ENCODE measurements at places on chromosomes 11 and 22.

DNA sequence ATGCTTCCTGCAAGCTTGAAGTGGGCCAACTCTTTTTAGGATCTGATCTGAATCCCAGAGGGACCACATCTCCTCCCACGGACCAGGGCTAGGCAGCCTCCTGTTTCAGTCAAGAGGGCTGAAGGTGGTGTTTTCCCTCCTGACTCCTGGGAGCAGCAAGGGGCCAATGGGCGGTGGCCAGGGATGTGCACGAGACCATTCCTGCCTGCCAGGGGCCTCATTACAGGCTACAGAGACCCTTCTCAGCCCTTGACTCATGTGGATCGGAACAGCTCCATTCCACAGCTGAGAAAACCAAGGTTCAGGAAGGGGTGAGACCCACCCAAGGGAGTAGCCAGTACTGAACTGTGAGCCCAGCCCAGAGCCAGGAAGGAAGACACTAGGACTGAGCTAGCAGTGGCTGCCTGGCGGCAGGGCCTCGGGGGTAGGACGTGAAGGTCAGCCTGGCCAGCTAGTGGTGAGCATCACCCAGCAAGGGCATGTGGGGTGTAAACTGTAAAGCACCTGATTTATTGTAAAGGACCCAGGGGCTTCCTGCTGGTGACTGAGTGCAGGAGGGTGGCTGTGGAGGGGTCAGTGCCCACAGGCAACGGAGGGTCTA lies 3.4 kb upstream of the P2RY6 start:
- DNase-seq = no peak

GRCh38 chr11:44654596-44654995 lies 72.2 kb upstream of the TSPAN18 start:
- DNase-seq = no peak

GRCh38 chr11:3052567-3052966 lies 4.7 kb downstream of the CARS1 start:
- DNase-seq = no peak

DNA sequence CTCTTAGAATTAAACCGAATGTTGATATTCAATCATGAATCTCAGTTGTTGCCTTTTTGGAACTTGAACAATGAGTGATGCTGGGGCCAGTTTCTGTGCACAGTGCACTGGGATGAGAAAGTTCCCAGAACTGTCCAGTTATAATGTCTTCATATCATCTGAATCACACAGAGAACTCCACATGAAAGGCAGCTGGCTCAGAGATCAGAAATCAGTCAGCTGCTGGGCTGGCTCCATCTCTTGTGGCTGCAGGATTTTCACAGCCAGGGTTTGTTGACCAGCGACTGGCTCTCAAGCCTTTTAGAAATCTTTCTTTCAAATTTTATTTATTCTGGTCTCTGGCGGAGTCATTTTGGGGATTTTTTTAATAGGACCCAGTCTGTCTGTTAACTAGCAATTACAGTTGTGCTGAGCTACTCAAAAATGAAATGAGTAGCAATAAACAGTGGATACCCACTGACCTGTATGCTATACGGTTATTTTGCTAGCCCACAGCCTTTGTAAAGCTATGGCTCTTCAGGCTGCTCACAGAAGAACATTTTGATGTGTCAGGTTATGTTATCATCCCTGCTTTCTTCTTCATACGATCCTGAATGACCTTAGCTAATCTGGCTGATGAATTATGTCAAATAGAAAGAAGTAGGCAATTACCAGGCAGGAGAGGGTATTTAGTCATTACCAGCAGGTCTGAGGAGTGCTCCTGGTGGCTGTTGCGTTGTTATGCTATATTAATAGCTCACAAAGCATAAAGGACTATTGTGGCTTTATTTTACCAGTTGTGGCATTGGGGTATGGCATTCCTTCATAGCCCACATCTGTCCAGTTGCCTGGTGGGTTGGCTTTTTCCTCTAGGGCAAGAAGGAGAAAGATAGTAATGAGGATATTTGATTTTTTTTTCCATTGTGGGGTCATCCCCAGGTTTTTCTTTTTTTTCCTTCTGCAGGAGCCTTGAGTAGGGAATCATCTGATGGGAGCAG lies 3.6 kb downstream of the FAT3 start:
- DNase-seq = no peak

DNA sequence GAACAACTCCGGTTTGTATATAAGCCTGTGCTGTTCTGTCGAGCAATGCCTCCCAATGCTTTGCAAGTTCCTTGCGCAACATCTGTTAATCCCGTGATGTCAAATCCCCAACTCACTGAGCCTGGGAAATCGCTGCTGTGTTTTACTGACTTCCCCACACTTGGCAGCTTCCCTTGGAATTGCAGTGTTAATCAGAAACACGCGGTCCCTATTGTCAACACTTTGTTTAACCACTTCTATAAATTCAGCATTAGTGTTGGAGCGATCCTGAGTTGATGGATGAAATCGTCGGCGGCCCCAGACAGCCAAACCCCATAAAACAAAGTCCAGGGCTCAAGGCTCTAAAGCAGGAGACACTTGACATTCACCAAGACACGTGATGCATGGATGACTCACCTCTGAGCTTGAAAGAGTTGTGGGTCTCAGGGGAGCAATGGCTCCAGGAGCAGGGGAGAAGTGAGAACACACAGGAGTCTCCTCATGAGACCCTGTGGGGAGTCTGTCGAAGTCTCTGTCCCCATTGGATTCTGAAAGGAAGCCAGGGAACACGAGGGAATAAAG lies 555.3 kb downstream of the MIAT start:
- no peak for DNase-seq

DNA sequence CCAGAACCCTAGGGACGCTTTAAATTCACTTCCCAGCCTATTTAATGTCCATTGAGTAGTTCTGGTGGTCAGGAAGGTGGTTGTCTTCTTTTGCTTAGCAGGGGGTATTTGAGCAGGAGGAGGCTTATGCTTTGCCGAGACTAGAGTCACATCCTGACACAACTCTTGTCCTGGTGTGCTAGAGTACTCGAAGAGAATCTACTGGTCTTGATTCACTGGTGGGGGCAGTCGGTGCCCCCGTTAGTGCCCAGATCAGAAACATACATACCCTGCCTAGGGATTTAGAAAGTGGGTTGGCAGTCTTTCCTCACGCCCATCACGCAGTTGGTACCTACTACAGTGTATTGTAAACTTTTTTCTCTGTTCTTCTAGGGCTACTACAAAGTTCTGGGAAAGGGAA lies 2.7 kb downstream of the RPL27A start:
- DNase-seq = no peak

DNA sequence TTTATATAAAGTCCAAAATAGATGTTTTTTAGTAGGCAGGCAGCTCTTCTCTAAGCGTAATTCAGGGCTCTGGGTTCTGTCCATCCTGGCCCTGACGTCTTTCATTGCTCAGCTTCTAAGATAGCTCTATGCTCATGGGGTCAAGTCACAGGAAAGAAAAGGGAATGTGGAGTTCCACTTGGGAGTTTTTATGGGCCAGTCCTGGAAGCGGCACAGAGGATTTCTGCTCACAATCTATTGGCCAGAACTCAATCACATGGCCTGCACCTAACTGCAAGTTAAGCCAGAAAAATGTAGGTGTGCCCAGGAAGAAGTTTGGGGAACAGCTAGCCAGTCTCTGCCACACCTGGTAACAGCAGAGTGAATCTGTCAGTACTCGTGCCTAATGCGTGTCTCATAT lies 7.4 kb upstream of the ZBTB16 start:
- DNase-seq = no peak

DNA sequence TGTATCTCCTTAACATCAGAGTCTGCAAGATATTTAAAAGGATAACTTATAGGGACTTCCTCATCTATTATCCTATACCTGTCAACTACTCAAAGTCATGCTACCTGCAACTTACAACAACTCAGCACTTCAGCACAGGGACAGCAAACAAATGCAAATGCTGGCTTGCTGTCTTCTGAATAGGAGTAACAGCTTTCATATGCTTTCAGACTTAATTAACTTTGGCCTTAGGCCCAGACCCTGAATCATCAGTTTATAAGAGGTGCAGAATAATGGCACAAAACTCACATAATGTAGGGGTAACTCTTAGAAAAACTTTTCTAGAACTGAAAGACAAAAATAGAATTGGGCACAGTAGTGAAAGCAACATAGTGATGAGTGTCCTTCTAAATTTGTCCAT lies 953.4 kb downstream of the DLG2 start:
- DNase-seq = no peak

- DNase-seq = no peak
These were observed 8.0 kb downstream of the PHLDB1 start for GRCh38 chr11:118615282-118615975.

- DNase-seq = no peak
These were observed 222.5 kb downstream of the TBC1D22A start for GRCh38 chr22:46984751-46985506.

- DNase-seq = no peak
These were observed 123.2 kb downstream of the MICAL2 start for GRCh38 chr11:12233602-12233925.

- DNase-seq = no peak
These were observed 24.1 kb upstream of the RNASEH2C start for GRCh38 chr11:65744699-65745042.

- peak; percentile 82 for DNase-seq
These were observed 243.9 kb upstream of the SYN3 start for GRCh38 chr22:33302049-33302545.

GRCh38 chr11:128620309-128621100 lies 33.1 kb upstream of the ETS1 start:
- DNase-seq = peak; percentile 63

GRCh38 chr11:108926841-108927577 lies 262.1 kb downstream of the DDX10 start:
- no peak for DNase-seq

DNA sequence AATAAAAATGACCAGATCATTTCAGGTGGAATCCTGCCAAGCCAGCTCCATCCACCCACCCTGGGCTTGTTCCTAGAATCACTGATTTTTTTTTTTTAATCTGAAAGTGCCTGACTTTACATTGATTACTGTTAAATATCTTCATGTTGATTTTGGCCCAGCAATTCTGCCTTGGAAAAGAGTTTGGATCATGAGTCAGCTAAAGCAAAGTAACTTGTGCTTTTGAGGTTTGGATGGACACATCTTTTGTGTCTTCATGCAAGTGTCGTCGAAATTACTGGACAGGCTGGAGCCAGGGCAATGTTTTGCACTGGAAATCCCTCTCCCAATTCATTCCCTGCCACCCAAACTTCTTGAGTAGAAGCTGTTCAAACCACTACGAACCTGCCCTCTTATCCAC lies 164.0 kb upstream of the SYT13 start:
- no peak for DNase-seq

DNA sequence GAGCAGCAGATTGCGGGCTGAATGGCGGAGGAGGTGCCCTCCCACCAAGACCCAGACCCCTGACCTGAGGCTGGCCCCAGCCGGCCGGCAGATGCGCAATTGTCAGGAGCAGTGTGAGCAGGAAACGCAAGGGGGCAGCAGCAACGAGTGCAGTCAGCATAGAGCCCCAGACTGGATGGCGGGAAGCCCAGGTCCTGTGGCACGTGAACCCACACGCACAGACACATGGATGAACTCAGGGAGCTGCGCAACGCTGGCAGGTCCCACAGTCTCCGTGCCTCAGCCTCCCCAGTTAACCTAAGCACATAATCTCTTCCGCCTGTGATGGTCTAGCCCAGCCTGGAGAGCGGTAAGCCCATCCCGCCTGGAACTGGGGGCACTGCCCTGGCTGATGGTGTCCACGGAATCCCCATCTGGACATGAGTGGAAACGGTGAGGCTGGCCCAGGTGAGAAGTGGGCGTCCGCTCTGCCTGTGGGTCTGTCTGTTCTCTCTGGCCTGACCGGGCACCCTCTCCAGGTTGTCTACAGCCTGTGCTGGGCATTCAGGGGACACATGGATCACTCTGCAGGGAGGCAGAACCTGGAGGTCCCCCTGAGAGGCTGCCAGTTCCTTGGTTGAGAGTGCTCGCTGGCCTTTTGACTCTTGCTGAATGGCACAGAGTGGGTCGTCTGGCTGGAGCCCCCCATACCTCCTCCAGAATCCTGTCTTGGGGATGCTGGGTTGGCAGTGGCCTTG lies 626 bp upstream of the TBX10 start:
- DNase-seq = peak; percentile 81

DNA sequence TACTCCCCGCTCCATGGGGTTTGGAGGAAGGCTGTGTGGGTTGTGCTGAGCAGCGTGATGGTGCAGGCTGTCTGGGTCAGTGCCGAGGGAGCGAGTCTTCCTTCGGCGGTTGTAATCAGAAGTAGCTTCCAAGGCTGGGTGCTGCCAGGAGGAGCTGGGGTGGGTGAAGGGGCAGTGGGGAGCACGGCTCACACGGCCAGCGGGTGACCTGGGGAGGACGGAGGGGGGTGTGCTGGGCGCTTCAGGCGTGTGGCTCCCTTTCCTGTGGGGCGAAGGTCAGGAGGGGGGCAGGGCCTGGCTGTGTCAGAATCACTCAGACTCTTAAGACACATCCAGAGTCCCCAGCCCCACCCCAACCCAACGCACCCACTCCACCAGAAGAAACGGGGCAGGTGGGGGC lies 60.2 kb downstream of the LRP5 start:
- DNase-seq = no peak

GRCh38 chr11:57354699-57355098 lies 16.5 kb downstream of the P2RX3 start:
- DNase-seq = peak; percentile 95

DNA sequence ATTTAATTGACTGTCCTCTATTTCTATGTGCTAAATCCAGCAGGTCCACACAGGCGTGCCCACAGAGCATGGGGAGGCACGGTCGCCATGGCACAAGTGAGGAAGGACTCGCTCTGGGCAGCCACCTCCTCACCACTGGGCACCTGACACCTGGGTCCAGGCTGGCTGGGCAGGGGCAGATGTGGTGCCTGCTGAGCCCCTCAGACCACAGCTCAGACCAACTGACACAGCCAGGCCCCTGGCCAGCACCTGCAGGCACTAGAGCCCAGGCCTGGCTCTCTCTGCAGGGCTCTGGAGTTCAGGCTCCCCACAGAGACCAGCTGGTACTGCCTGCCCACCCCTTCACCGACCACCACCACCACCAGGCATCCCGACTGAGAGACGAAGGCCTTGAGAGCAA lies 27.9 kb downstream of the LINC01488 start:
- DNase-seq = no peak

- peak; percentile 57 for DNase-seq
These were observed 10.0 kb upstream of the MMP1 start for GRCh38 chr11:102807921-102808320.

GRCh38 chr11:105840391-105840790 lies 181.6 kb downstream of the MSANTD4 start:
- no peak for DNase-seq

DNA sequence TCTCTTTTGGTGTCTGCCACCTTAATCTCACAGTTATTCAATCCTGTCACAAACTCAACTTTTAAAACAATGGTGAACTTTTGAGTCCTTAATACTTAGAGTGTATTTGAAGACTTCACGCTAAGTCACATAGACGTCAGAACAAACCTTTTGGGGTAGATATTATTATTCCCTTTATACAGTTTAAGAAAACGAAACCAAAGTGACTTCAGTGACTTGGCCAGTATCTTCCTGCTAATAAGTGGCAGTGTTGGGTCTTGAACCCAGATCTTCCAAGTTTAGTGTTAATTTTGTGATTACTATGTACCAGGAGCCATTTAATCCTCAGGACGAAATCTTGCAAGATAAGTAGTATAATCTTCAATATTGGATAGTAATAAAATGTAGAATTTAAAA lies 691 bp downstream of the CEP295 start:
- peak; percentile 51 for DNase-seq

Data from hematopoietic multipotent progenitor cell treated with erythropoietin and hydrocortisone succinate and interleukin-3 and kit ligand, for 4 days (in vitro differentiated cells).